ENCODE measurements at places on chromosomes 2 and 18.

DNA sequence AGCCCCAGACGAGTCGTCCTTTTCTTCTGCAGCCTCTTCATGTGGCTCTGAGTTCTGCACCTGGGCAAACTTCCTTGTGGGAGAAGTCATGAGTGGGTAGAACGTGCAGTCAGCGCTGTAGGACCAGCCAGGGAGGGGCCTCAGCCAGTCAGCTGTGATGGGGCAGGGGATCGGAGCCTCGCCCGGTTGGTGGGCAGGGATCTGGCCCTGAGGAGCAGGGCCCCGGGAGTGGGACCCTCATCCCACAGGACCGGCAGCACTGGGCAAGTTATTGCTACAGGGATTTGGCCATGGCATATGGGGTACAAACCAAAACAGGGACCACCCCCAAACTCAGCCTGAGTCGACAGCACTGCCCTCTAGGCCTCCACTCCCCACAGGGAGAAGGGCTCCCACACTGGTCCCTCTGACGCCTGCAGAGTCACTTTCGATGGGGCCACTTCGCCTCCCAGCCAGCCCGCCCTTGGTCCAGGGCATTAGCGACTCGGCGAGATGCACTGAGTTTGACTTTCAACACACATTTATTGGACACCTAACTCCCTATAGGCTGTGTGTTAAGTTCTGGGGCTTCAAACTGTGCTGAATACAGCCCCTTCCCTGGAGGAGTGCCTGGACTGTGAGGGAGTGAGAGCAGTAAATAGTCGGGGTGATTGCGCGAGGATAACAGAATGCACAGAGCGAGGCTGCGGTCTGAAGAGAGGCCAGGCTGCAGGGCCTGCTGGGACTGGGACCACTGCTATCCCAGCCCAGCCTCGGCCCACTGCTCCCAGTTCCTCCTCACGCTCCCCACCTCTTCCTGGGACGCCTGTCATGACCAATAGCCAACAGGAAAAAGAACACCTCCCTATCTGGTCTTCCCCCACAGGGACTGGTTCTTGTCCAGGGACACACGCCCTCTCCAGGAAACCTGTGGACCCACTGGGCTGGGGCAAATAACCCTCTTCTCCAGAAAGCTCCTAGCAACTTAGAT lies 55.9 kb downstream of the SDC1 start:
- no peak for DNase-seq

- no peak for DNase-seq
These were observed 7.2 kb upstream of the KIAA2012 start for GRCh38 chr2:202065876-202066275.

GRCh38 chr2:53994818-53995808 lies 24.3 kb upstream of the PSME4 start:
- DNase-seq, result no peak

DNA sequence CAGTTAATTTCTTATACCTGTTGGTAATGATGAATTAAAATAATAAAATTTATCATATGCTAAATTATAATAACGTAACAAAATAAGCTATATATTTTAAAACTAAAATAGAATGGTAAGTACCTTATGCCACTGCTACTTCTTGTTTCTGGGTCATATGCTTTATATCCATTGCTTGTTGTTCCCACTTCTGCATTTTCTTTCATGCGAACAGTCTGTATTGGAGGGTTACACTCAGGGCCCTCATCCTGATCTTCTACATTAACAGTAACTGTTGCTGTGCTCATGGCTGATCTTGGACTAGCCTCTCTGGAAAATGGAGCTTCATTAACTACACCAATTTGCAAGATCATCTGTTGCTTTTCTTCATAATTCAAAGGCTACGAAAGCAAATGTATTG lies 22.2 kb downstream of the DSC2 start:
- no peak for DNase-seq

DNA sequence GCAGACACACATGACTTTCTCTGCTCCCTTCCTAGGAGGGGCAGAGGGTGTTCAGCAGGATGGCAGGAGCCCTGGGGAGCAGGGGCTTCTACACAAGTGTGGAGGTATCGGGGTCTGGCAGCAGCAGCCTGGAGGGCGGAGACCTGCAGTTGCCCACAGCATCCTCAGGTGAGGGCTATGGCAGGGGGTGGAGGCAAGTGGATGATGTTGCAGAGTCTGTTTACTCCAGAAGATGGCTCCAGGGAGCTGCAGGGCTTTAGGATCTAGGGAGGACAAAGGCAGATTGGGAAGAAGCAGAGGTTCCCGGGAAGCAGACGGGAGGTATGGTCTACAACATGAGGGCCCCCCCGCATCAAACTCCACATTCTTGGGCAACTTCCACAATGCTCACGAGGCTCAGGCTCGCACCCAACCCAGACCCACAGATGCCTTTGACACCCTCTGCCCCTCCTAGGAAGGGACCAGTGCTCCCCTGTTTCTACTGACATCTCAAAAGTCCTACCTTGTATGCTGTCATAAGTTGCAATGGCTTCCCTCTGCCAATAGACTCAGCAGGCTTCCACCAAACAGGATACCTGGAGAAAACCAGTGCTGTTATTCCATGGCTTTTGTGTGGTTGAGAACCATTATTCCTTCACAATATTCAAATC lies 12.0 kb upstream of the ATP6V1C2 start:
- DNase-seq, result no peak

GRCh38 chr2:239991689-239992314 lies 33.3 kb downstream of the NDUFA10 start:
- no peak for DNase-seq

GRCh38 chr2:44200011-44200410 lies 31.3 kb downstream of the PPM1B start:
- DNase-seq, result no peak

- no peak for DNase-seq
These were observed 258.3 kb upstream of the POU3F3 start for GRCh38 chr2:104595576-104595975.

GRCh38 chr2:28588292-28588670 lies 92.4 kb downstream of the PLB1 start:
- DNase-seq, result no peak
